ENCODE measurements at places on chromosomes 3 and 15.

DNA sequence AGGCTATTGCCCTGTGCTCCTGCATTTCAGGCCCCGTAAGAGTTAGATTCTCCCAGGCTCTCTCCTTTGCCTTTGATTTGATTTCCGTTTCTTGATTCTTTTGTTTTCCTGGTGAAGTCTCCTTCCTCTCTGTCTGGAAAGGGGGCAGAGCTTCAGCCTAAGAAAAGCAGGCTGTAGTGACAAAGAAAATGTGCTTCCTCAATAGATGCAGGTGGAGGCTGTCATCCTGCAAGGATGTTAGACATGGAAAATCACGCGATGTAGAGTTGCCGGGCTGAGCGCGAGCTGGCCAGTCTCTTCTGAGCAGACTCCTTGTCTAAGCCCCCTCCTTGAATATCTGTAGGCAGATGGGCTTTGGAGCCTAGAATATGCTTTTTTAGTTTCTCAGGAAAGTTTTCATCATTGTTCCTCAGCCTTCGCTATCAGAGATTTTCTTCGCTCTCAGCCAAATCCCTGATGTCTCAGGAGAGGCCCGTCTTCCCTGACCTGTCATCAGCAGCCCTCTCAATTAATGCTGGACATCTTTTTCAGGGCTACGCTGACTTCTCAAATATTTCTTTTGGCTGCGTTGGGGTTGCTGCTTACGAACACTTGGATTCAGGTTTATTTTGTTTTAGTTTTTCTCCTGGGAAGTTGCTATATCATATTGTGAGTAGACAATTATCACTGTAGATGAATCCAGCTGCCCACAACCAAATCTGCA is 163.6 kb downstream of the ITPR1 start:
- no peak for DNase-seq

- DNase-seq = no peak
These were observed 32.1 kb upstream of the TRPM7 start for GRCh38 chr15:50718700-50719125.

DNA sequence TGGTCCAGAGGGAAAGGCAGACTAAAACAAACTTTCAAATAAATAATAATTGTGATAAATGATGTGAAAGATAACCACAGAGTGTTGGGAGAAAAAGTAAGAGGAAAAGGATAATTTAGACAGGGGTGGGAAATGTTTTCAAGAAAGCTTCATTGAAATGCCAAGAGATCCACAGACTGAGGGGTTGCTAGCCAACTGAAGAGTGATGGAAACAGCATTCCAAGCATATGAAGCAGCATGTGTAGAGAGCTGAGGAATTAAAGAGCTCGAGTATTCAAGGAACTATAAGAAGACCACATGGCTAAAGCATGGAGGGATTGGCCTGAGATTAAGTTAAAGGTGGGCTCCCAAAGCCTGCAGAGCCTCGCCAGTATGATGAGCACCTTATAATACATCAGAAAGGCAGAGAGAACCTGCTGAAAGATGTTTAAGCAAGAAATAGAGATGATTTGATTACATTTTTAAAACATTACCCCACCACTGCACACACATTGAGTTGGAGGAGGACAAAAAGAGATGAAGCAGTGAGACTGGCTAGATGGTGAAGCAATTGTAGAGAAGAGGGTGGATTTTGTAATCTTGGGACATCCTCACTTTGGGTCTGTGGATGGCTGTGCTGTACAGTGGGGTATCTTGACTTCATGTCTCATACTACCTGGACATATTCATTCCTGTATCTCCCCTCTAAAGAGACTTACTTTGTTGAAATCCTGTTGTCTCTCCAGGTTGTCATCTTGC is 100.8 kb downstream of the STAC start:
- DNase-seq = no peak

DNA sequence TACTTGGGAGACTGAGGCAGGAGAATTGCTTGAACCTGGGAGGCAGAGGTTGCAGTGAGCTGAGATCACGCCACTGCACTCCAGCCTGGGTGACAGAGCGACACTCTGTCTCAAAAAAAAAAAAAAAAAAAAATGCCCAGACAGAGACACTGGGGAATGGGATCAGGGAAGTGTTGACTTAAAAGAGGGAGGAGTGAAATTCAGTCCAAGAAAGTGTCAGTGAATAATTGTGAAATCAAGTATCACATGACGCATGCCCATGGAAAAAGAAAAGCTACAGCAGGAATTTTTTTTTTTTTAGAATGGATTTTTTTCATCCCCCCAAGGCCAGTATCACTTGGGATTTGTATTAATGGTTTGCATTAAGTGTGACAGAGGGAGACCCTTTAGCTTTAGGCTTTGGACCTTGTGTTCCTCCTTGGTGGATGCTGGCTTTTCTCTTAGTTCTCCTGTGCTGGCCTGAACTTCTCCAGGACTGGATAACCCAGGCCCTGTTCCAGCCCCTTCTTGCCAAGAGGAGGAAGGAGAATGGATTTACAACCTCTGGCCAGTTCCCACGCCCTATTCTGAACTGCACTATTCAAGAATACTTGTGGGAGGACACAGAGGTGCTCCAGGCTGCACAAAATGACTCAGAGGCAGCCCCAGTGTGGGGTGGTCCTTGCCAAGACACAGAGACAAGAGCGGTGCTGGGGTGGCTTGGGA is 36.7 kb upstream of the ZNF774 start:
- DNase-seq = no peak

DNA sequence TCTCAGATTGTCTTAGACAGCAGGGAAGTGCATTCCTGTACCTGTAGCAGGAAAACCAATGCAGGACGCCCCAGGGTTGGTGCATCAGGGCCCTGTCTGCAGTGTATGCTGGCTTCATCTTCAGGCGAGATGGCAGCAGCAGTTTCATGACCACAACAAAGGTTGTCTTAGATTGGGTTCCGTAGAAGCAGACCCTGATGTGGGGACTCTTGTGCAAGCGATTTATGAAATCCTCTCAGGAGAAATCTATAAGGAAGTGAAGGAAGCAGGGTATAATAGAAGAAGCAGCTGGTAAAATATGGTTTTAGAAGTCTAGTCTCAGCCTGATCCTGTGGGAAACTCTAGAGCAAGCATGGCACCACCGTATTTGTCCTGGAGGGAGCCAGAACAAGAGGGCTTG is 25.0 kb downstream of the DNAH1 start:
- DNase-seq = no peak

GRCh38 chr3:4850928-4851265 is 128.3 kb upstream of the BHLHE40 start:
- no peak for DNase-seq

DNA sequence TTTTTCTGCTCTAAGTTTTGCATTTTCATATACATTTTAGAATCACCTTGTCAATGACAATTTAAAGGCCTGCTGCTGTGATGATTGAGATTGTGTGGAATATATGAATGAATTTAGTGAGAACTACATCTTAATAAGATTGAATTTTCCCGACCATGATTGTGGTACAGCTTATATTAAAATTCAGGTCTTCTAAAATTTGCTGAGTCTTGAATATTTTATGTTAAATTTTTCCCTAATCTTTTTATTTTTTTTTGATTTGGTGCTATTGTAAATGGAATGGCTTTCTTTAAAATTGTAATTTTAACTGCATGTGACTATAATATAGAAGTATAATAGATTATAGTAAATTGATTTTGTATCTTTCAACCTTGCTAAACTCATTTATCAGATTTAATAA is 172.1 kb downstream of the IL1RAP start:
- no peak for DNase-seq

DNA sequence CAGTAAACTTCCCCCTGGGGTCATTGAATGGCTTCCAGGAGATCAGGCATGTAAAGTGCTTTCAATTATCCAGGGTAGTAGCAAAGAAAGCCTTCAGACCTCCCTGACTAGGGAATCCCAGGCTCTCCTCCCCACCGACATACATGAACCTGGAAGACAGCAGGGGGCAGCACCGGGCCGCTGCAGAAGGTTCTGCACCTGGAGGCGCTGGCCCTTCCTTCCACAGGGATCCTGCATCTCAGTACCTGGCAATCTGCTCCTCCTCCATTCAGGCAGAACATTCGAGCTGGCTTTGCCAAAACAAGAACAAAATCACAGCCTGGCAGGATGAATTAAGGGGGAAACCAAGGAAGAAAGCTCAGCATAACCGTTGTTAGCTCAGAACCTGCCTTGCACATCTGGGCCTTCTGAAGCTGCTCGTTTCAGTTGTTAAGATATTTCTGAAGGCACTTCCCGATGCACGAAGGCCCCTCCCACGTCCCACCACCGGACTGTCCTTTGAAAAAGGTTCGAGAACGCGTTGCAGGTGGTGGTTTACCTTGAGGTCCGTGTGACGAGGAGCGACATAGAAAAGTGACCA is 237.7 kb downstream of the SLCO3A1 start:
- DNase-seq = no peak

- DNase-seq = no peak
These were observed 5.0 kb upstream of the UBE2E1 start for GRCh38 chr3:23800731-23801130.

DNA sequence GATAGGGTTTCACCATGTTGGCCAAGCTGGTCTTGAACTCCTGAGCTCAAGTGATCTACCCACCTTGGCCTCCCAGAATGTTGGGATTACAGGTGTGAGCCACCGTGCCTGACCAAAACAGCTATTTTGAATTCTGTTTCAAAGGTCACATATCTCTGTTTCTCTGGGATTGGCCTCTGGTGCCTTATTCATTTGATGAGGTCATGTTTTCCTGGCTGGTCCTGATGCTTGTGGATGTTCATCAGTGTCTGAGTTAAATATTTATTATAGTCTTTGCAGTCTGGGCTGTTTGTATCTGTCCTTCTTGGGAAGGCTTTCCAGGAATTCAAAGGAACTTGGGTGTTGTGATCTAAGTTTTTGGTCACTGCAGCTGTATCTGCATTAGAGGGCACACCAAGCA is 5.1 kb downstream of the PATL2 start:
- no peak for DNase-seq

DNA sequence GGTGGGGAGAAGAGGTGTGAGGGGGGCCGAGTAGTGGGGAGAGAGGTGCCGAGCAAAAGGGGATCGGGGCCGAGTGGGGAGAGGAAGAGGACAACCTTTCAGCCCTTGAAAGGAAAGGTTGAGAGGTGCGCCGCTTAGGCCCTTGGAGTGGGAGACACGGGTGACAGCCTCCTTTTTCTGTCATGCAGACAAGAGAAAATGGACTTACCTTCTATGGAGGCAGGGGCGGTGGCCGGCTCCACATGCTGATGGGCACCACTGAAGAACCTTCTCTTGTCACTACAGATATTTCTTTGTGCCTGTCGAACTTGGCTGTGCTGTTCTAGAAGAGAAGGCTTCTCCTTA is 421 bp downstream of the KLHL18 start:
- DNase-seq = peak; percentile 16

DNA sequence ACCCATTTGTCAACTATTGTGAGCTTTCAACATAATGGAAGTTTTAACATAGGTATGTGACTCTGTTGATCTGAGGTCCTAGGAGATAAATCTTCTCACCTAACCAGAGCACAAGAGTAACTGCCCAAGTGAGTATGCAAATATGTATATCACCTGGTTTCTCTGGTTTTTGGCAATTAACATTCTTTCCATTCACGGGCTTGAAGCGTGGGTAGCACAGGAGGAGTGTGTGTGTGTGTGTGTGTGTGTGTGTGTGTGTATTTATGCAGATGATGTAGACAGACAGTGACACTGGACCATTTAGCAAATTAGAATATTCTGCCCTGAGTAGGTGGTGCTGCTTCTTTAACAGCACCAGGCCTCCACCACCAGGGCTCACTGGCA is 15.0 kb downstream of the EPHB1 start:
- no peak for DNase-seq

- DNase-seq = no peak
These were observed 27.1 kb upstream of the C3orf49 start for GRCh38 chr3:63791974-63792373.

- DNase-seq = no peak
These were observed 520.4 kb downstream of the FOXP1 start for GRCh38 chr3:71062952-71063772.

- no peak for DNase-seq
These were observed 75.2 kb downstream of the LYSMD4 start for GRCh38 chr15:99657996-99658395.

- DNase-seq = no peak
These were observed 24.6 kb downstream of the MAPKBP1 start for GRCh38 chr15:41798607-41799487.

DNA sequence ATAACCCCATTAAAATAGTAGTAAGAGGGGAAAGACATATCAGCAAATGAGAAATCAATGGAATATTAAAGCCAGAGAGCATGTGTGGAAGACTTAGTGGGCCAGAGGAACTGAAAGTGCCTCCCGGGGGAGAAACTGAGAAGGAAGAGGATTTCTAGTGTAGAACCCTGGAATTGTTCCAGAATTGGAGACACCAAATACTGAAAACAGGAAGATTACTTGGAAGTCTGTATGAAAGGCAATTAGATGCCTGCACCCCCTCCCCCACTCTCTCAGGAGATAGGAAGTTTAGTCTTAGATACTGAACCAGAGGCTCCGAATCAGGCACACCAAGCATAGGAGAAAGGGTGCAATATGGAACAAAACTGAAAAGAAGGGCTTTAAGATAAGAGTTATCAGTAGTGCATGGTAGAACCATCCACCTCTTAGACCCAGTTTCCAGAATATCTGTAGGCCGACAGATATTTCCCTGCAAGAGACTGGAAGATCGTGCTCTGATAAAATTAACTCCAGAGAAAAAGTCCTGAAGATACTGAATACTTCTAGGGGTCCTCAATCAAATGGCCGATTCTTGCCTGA is 32.4 kb downstream of the KLHL18 start:
- no peak for DNase-seq

DNA sequence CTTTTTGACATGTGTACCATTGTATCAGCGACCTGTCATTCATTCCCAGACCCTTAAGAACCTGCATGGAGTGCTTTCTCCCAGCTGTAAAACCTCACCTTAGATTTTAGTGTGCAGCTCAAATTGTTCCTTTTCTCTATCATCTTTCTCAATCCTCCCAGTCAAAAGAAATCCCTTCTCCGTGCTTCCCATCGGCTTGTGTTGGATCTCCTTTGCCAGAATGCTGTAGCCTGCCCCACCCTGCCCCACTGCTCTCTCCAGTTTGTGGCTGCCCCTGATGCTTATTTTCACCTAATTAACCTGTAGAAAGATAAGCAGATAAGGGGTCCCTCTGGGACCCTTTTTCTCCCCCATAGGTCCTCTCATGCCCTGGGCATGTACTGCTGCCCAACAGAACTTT is 51.1 kb downstream of the ANXA2 start:
- DNase-seq = no peak

GRCh38 chr15:66178531-66178910 is 75.0 kb downstream of the MEGF11 start:
- DNase-seq = no peak

DNA sequence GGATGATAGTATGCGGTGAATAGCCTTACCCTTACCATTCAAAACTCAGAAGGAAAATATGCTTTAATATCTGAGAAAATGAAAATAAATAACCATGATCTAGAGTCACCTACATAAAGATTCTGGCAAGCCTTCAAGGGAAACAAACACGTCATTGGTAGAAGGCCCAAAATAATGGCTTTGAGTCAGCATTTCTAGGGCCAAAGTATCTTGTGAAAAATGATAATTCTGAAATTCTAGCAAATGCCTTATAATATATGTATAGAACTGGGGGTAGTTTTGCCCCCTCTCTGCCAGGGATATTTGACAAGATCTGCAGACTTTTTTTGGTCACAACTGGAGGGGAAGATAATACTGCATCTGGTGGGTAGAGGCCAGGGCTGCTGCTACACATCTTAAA is 15.4 kb downstream of the PLSCR1 start:
- DNase-seq = no peak
